Activated B cell treated with CpG ODN at 0.5 μM for 24 hours (primary cell): ENCODE measurements at places on chromosomes 11 and 22.
A peak's percentile ranks its signal among the peaks of the same experiment; 100 is the strongest.

GRCh38 chr11:133153031-133153430 is 379.3 kb downstream of the OPCML start:
- DNase-seq = no peak

GRCh38 chr11:116314006-116314405 is 458.8 kb downstream of the BUD13 start:
- DNase-seq = no peak

- DNase-seq = peak; percentile 37
Measured at GRCh38 chr22:38298312-38299005, 18.8 kb downstream of the CSNK1E start.

DNA sequence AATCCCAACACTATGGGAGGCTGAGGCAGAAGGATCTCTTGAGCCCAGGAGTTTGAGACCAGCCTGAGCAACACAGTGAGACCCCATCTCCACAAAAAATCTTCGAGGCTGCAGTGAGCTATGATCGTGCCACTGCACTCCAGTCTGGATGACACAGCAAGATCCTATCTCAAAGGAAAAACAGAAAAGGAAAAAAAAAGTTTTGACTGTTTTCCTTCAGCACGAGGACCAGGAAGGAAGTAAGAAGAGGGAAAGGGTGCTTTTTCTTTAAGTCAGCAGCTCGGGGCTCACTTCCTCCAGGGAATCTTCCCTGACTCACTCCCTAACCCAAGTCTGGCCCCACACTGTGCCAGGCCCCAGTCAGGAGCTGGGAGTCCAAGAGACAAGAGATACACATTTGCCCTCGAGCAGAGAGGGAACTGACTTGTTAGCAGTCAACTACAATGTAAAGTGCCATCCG is 14.2 kb downstream of the ARRB1 start:
- no peak for DNase-seq

DNA sequence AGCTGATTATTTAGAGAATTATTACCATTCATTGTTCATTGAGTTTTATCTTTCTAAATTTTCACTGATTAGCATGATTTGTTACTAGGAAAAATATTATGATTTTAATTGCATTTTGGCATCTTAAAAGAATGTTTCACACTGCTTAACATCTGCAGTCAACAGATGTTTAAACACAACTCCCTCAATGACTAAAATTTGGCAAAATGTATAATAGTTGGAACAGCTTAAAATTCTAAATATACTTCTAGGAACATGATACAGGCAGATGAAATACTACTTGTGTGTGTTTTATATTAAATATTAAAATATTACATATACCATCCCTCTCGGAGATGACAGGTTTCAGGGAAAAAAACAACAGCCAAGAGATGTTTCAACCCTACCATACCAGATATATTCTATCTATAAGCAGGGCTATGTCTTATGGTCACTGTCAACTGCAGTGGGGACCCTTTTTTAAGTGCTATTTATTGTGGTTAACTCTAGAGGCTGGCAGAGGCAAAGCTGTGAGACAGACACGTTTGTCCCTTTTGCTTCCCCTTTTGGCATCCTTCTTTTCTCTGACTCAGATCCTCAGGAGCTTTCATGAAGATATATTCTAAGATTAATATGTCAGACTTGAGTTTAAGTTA is 81.9 kb downstream of the BDNF start:
- no peak for DNase-seq

DNA sequence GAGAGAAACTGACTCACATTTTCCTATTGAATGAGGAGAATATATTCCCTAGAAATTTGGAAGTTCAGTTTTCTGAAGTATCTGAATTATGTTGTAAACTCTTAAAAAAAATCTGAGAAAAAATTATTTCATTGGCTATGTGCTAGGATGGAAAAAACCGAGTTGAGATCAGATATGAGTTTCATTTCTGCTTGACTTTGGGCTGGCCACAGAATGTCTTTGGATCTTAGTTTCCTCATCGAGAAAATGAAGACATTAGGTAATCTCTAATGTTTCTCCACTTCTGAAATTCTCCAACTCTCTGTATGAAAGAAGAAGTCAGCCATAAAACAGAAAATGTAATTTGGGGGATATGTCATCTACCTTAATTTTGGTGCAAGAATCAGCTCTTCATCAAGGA is 28.8 kb downstream of the SLN start:
- DNase-seq = no peak

- DNase-seq = no peak
Measured at GRCh38 chr11:61773356-61773755, 19.0 kb downstream of the TMEM258 start.

DNA sequence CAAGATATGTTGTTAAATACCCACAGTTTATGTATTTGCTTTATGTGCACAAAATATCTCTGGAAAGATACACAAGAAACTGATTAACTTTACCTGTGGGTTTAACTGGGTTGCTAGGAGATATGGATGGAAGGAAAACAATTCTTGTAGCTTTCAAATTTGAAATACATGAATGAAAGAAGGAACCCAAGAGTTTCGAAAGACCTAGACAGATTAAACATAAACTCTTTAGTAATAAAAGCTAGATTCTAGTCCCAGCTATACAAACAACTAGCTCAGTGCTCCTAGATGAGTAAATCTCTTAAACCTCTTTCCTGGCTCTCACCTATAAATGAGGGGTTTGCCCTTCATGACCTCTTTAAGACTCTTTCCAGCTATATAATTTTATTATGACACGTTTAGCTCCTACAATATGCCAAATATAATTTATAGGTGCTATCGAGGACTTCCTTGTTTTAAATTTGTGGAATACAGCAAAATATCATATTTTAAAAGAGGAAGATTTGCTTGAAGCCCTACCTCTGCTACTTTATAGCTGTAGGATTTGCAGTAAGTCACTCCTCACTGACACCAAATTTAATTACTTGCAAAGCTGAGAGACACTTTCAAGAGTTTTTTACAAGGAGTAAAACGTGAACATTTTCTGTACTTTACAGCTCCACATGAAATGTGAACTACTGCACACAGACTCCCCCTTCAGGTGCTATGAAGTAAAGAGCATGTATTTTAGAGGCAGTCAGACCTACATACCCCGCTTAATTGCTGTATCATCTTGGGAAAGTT is 50.7 kb downstream of the RRAS2 start:
- no peak for DNase-seq

GRCh38 chr11:65416841-65417701 is 5.5 kb upstream of the NEAT1 start:
- DNase-seq = peak; percentile 54

DNA sequence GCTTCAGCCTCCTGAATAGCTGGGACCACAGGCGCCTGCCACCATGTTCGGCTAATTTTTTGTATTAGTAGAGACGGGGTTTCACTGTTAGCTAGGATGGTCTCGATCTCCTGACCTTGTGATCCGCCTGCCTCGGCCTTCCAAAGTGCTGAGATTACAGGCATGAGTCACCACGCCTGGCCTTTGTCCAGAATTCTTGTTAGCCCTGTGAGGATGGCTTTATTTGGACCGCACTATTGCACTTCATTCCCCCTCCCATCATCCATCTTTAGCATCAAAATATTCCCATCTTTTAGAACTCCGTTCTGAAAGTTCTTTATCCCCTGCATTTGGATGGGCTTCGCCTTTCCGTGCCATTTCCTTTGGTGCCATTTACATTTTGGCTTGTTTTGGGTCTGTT is 2.6 kb downstream of the SAMM50 start:
- no peak for DNase-seq

DNA sequence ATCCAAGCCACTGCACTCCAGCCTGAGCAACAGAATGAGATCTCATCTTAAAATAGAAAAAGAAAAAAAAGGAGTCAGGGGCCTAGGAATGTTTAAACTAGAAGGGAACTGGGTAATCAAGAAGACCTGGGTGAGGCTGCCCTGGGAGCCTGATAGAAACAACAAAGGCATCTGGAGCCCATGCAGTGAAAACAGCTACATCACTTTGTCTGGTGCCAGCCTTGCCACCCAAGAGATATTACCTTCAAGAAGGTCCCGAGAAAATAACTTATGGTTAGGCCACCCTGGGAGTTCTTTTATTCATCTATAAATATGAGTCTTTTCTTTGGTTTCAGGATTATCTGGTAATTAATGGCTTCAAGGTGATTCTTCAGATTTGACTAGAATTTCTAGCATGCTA is 412.1 kb downstream of the METTL15 start:
- no peak for DNase-seq

DNA sequence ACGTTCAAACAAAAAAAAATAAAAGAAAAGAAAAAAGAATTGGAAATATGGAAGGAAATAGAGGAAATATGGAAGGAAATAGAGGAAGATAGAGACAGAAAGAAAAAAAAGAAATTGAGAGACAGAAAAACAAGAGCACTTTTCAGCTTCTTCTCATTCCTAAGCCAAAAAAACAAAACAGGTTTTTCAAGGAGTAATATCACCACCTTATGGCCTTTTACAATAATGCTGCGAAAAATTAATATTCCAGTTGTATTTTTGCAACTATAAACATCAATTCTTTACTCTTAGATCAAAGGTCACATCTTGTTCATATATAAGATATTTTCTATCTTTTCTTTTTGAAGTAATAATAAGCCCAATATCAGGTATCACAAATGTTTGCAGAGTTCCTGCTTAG is 328.3 kb downstream of the FAT3 start:
- no peak for DNase-seq

DNA sequence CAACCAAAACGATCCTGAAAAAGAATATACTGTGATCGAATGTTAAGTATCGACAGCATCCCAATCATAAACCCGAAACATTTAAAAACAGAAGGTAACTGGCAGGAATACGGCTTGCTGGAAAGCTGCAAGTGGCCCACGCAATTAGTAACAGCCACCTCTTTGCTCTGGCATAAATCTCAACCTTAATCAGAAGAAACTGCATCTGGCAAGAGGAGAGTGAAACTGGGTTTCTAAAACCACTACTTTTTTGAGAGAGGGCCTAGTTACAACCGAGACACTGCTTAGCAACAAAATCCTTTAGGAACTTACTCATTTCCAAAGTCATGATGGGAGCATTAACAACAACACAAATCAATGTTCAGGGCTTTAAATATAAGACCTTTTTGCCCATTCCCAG is 7.9 kb downstream of the NCAPD3 start:
- DNase-seq = no peak

DNA sequence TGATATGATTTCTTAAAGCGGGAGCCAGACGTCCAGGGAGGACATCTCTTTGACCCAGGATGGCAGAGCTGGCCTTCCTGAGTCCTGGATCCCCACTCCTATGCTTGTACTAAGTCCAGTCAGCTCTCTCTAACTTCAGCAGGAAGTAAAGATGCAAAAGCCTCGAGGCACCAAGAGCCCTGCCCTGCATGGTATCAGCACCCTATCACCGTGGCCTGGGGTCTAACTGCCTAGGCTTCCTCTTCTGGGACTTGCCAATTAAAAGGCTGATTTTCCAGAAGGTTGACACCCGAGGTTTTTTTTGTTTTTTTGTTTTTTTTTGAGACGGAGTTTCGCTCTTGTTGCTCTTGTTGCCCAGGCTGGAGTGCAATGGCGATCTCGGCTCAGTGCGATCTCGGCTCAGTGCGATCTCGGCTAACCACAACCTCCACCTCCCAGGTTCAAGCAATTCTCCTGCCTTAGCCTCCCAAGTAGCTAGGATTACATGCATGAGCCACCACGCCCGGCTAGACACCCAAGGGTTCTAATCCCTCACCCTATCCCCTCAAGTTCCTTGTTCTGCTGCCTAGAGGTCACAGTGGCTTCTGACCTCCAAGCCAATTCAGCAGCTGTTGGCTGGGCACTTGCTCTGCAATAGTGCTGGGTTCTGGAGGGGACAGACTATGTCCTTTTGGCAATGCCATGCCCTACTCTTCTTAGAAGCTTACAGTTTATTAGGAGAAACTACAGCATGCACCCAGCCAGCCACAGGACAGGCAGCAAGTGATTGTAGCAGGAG is 50.6 kb upstream of the FTH1 start:
- no peak for DNase-seq

DNA sequence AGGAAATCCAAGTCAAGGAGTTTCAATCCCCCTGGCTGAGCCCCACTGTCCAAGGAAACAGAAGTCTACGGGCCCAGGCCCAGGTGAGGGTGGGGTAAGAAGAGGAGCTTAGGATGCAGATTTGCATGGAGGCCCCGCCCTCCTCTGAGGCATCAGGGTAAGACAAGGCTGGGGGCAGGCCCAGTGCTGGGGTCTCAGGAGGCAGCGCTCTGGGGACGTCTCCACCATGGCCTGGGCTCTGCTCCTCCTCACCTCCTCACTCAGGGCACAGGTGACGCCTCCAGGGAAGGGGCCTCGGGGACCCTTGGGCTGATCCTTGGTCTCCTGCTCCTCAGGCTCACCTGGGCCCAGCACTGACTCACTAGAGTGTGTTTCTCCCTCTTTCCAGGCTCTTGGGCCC is 31.3 kb upstream of the IGLL5 start:
- DNase-seq = no peak

DNA sequence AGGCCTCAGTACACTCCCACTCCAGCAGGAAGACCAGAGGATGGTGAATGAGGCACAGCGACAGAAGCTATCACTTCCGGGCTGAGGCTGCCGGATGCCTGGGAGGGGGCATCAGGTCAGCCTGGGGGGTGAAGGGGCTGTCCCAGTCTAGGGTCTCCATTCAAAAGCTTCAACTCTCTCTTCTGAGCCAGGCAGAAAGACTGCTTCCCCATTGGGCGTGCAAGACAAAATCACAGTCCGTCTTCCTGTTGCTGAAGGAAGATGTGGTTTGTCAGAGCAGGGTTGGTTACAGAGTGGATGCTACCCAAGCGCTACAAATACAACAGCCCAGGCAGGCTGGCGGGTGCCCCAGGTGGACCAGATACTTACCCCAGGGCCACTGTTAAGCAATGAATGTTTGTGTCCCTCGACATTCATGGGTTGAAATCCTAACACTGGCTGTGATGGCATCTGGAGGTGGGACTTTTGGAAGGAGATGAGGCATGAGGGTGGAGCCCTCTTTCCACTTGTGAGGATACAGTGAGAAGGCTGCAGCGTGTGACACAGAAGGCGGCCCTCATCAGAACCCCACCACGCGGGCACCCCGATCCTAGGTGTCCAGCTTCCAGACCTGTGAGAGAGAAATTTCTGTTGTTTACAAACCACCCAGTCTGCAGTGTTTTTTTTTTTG is 12.0 kb downstream of the UPK3A start:
- no peak for DNase-seq

DNA sequence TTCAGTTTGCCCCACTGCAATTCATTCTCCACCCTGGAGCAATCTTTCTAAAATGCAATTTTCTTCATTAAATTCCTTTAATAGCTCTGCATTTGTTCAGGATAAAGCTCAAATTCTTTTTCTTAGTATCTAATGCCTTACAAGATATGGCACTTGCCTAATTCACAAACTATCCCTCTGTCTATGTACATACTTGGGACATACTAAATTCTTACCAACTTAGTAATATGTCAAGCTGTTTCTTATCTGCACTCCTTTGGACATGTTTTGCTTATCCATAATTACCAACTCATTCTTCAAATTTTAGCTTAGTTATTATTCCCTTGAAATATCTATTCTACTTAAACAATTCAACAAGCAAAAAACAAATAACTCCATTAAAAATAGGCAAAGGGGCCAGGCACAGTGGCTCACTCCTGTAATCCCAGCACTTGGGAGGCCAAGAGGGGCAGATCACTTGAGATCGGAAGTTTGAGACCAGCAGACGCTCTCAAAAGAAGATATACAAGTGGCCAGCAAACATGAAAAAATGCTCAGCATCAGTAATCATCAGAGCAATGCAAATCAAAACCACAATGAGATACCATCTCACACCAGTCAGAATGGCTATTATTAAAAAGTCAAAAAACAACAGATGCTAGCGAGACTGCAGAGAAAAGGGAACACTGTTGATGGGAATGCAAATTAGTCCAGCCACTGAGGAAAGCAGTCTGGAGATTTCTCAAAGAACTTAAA is 96.9 kb downstream of the FAM76B start:
- DNase-seq = no peak

GRCh38 chr11:64360448-64360921 is 1.5 kb downstream of the RPS6KA4 start:
- no peak for DNase-seq

- no peak for DNase-seq
Measured at GRCh38 chr11:96311120-96311568, 31.9 kb downstream of the MAML2 start.
